Sciatic nerve (tissue), 2 donors: ENCODE measurements at places on chromosomes 11 and 22. TPM values are rescaled to one million over a fixed set of nuclear protein-coding genes. Genes with fewer than 3 reads are reported as not detected.

- no peak for DNase-seq
Measured at GRCh38 chr22:42256930-42257329, 13.5 kb downstream of the TCF20 start.

The APOA1 gene
- total RNA-seq = 7.0 TPM

The SMDT1 gene
- 53.3 TPM for total RNA-seq

DNA sequence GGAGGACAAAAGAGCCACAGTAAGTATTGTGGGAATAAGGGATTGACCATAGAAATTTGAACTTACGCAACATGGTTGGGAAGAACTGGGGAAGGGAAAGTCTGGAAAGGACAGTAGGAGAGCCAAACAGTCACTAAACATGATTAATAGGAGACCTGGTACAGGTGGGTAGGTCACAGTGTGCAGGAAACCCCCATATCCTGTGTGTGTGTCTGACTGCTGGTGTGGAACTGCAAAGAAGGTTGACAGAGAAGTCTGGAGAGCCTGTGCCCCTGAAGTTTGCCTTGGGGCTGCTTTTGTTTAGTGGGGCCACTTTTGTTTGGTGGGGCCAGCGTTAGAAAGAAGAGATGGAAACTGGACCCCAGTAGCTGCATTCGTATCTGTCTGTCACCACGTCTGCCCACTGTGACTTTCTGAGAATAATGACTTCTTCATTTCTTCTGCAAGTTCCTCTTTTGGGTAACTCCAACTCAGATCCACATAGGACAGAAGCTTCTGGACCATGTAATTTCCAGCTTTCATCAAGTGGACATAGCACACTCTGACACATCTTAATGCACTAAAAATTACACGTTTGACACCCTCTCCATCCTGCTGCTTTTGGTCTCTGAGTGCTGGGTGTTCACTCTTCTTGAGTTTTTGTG, 126.8 kb upstream of the RAG2 start:
- DNase-seq = no peak

DNA sequence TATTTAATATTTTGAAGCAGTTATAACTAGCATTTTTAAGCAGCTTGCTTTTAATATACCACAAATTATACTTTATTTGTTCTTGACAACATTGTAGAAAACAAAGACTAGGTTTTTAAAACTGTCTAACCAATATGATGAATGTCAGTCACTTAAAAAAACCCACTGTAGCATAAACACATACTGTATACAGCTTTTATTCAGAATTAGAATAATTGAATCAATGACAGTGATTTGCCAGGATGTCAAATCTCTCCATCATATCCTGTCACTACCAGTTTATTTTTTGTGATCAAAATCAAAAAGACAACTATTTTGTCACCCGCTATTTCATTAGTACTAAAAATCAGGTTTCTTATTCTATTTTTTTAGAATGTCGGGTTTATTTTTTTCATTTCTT, 26.5 kb downstream of the PAX6 start:
- DNase-seq = no peak

The KRTAP5-1 gene
- not detected for total RNA-seq
